Putamen (tissue), 1 donor: ENCODE measurements at places on chromosomes 1 and 21.
A peak's percentile ranks its signal among the peaks of the same experiment; 100 is the strongest.

GRCh38 chr1:218942431-218942830, 231.2 kb upstream of the LYPLAL1 start:
- DNase-seq, result no peak

DNA sequence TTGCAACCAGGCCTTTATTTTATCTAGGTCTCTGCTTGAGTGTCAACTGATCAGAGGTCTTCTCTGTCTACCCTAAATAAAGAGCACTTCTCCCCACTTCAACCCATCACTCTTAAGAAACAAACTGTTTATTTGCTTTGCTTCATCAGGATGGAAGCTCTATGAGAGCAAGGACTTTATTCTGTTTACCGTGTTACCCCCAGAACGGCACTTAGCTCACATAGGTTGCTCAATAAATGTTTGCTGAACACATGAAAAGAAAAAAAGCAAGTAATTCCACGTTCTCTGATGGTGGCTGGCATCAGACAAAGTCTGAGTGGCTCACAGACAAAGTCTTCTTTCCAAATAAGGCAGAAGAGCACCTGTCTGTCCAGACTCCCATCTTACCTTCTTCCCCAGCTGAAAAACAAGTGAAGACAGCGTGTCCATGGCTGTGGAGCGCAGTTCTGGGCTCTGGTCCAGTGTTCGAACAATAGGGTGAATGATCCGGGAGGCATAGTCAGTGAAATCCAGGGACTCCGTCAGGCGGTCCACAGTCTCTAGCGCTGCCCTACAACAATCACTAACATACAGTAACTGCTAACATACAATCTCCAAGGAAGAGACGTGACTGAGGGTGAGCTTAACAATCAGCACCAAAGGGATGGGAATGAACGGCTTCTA, 22.9 kb downstream of the ANGPTL7 start:
- DNase-seq, result peak; percentile 77

DNA sequence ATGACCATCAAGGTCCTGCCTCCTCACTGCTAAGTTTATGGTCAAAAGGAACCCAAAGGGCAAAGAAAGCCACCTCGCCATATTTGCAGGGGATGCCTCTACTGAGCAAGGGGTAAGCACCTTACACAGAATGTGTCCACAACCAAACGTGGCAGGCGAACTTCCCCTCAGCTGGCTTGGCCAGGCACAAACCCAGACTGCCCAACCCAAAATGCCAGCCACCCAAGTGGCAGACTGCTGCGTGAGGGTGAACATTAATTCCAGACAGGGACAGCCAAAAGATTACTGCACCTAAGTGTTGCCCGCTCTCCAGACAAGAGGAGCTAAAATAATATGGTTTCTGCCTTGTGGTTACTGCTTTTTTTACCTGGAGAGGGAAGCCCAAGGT, 16.0 kb downstream of the ZNF697 start:
- DNase-seq, result no peak

DNA sequence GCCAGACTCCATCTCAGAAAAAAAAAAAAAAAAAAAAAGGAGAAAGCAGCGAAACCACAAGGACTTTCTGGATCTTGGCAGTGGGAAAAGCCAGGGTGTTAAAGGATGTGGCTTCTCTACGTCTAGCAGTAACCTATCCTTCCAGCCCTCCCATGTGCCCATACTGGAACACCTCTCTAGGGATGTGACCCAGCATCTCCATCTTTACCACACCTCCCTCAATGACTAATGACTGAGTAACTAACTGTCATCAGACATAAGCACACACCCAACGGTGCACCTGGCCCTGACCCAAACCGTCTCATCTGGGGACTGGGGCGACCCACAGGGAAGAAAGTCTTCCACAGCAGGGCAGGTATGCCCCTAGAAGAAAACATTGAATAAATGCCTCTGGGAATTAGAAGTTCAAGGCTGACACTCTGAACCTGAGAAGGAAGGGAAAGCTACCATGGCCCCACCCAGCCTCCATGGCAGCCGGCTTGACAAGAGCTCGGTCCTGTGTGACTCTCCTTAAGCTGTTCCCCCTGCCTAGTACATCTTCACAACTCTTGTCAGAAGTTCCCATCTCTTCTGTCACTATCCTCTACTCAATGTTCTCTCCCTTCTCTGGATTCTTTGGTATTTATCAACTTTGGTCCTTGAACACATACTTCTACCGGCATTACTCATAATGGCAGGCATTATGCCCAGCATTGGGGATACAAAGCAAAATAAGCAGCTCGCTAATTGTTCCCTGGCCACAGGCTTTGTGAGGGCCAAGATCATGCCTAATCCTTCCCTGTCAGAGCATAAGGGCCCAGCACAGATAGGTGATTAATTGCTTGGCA, 14.8 kb upstream of the PAQR6 start:
- no peak for DNase-seq

DNA sequence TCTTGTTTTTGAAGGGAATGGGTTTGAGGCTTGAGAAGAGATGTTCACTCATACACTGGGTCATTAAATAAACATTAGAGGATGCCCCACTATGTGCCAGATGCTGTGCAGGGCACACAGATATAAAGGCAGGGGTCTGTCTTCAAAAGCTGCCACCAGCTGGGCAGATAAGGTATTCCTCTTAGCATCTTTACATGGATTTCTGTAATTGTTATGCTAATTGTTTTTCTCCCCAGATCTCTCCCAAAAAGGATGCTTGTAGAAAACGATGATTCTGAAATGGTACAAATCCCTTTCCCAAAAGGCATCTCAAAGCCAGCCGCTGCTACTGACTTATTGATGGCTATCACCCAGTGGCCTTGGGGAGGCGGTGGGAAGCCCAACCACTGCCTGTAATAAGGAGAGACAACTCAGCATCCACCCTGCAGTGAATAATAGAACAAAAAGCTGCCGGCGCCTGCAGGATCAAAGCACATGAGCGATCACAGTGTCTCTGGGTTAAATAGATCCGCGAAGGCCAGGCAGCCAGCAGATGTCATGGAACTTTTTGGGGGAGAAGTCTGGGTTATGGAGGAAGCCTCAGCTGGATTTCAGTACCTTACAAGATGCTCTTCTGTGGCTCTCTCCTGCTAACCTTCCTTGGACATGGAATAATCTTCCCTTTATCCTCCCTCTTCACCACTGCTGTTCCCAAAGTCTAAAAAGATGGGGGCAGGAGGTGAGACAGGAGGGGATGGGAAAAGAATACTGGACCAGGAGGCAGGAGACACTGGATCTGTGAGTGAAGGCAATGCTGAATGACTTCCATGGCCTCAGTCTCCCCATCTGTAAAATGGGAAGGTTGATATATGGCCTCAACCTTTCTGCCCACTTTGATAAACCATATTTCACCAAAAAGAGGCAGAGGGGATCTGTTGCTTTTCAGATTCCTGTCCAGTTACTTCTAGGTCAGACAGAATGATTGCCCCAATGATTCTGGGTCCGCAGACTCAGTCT, 54.8 kb upstream of the CD34 start:
- DNase-seq, result no peak

DNA sequence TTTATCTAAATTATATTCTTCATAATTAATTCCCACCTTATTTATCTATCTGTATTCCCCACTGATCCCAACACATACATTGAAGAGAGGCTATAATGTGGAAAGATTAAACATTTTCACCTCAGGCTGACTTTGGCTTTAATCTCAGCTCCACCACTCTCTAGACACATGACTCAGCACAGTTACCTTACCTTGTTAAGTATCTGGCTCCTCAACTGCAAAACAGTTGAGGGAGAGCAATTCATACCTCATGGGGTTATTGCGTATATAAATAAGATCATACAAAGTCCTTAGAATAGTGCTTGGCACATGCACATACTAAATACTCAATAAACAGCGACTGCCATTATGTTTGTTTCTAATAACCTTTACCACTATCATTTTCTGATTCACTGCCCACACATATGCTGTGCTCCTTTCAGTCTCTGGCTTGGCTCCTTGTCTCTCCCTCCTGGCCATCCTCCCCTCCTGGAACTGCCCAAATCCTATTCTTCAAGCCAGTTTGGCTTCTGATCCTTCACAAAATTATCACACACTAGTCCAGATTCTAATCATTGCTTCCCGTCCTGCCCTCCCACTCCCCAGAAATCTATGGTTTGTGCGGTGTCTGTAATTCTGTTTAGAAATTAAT, 50.1 kb downstream of the BCL9 start:
- DNase-seq, result no peak
